Mesenchymal stem cell (in vitro differentiated cells and primary cell): ENCODE measurements at places on chromosomes 3 and 15.

- no peaks in the 10 kb centered on the region for H3K27me3 ChIP-seq
- H3K4me3 ChIP-seq = no peak overlapping the region
- no peak overlapping the region for H3K27ac ChIP-seq
- no peaks in the 10 kb centered on the region for H3K36me3 ChIP-seq
Measured at GRCh38 chr3:60742606-60743145, 508.6 kb downstream of the FHIT start.

DNA sequence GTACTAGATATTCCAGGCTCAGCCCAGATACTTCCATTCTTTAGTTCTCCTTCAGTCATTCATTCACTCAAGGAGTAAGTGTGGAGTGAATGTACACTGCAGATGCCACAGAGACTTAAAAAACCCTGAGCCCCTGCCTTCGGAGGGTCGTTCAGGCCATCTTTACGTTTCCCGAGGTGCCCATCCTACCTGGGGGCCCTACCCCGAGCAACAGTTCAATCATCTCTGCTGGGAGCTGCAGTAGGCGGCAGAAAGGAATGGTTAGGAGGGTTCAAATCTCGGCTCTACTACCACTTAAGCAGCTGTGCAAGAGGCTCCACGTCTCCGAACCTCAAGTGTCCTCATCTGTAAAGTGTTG is 613 bp downstream of the SEC13 start:
- H3K4me1 ChIP-seq = peaks cover 8% of the 10 kb centered on the region
- peaks cover 9% of the 10 kb centered on the region for H3K27me3 ChIP-seq
- peaks cover 39% of the 10 kb centered on the region for H3K36me3 ChIP-seq
- no peak for DNase-seq
- H3K27ac ChIP-seq = peak overlapping the region; percentile 73

GRCh38 chr15:26075770-26076169 is 212.6 kb upstream of the ATP10A start:
- H3K4me3 ChIP-seq = no peak overlapping the region
- peaks cover 1% of the 10 kb centered on the region for H3K4me1 ChIP-seq
- H3K27me3 ChIP-seq = no peaks in the 10 kb centered on the region
- no peak for DNase-seq
- no peaks in the 10 kb centered on the region for H3K36me3 ChIP-seq

DNA sequence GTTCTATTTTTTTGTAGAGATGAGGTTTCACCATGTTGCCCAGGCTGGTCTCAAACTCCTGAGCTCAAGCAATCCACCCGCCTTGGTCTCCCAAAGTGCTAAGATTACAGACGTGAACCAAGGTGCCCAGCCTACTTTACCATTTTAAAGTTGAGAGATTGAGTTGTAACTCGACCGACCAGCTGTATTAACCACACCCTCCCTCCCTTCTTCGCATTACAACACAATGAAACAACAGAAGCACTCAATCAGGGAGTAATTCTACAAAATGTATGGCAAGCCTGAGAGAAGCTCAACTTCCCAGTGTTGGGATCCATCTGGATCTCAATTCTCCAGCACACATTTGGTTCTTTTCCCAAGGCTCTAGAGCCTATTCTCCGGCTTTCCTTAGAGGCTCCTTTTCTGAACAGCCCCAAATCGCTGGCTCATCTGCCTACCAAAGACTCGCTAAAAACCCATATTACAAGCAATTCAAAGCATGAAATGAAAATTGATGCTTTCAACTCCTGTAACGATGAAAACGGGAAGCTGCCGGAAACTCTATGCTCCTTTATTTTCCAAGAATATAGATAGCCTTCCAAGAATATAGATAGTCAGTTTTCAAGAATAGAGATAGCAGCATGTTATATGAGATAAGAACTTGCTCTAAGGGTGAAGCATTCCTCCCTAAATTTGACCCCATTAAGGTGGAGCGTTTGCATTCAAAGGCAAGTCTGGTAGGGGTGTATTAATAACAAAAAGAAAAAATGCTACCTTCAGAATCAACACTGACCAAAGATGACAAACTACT is 450.9 kb downstream of the MAGI1 start:
- DNase-seq = no peak
- no peaks in the 10 kb centered on the region for H3K36me3 ChIP-seq
- peaks cover 1% of the 10 kb centered on the region for H3K4me1 ChIP-seq
- no peaks in the 10 kb centered on the region for H3K27me3 ChIP-seq
- H3K4me3 ChIP-seq = no peak overlapping the region

GRCh38 chr3:9770276-9770812 is 597 bp upstream of the CAMK1 start:
- H3K27me3 ChIP-seq = no peaks in the 10 kb centered on the region
- H3K27ac ChIP-seq = no peak overlapping the region
- peak overlapping the region; percentile 86 for H3K4me3 ChIP-seq
- DNase-seq = no peak

DNA sequence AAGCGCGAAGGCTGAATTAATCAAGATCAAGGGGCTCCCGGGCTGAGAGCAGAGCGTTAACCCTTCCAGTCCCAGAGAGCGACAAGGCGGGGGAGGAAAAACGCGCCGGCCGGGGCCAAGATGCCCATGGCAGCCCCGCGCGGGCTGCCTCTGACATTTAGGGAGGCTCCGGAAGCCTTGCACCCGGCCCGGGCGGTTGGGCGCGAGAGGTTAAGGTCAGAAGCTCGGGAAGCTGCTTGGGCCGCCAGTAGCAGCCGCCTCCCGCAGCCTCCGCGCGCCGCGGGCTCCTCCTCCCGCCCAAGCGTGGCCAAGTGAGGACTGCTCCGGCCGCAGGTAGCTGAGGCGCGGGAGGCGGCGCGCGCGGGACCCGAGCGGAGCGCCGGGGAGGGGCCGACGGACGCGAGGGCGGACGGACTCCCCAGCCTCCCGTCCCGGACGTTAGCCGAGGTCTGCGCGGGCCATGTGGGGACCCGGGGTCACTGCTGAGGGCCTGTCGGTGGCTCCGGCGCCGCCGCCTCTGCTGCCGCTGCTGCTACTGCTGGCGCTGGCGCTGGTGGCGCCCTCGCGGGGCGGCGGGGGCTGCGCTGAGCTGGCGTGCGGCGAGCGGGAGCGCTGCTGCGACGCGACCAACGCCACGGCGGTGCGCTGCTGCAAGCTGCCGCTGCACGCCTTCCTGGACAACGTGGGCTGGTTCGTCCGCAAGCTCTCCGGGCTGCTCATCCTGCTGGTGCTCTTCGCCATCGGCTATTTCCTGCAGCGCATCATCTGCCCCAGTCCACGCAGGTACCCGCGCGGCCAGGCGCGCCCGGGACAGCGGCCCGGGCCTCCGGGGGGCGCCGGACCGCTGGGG is at the start of gene C3orf80:
Gene C3orf80 (plus strand): TSS at position 247 of the 850 bp plus-strand sequence. CDS start 214 bp downstream, at position 461.
- peak within 1 kb of the TSS; percentile 70 for H3K4me3 ChIP-seq
- no peaks in the 10 kb centered on the region for H3K36me3 ChIP-seq
- peaks cover 22% of the 10 kb centered on the region for H3K4me1 ChIP-seq

- peak overlapping the region; percentile 97 for H3K27ac ChIP-seq
- DNase-seq = peak; percentile 92
- H3K4me1 ChIP-seq = peaks cover 17% of the 10 kb centered on the region
- no peaks in the 10 kb centered on the region for H3K27me3 ChIP-seq
Measured at GRCh38 chr15:96327155-96327741, 3.3 kb upstream of the NR2F2 start.
